Activated naive CD8-positive, alpha-beta T cell treated with anti-CD3 and anti-CD28 coated beads, Interleukin-2, amount 50 U/mL, for 16 hours (primary cell): ENCODE measurements at places on chromosomes 1 and 21.

DNA sequence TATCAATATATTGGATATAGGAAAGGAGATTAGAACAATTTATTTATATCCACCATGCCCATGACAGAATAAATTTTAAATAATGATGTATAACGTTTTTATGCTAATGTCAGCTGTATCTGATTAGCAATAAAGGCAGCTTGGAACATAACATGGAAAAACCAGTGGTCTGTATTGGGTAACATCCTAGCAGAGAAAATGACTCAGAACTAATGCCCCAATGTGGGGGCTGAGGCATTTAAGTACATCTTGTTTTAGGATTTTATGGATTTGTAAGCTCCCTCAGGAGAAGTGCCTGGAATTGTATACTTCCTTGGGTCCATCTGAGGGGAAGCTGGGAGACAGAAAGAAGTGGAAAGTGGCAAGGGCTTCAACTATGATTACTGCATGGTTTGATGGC is 82.3 kb downstream of the HMCN1 start:
- DNase-seq: no peak

DNA sequence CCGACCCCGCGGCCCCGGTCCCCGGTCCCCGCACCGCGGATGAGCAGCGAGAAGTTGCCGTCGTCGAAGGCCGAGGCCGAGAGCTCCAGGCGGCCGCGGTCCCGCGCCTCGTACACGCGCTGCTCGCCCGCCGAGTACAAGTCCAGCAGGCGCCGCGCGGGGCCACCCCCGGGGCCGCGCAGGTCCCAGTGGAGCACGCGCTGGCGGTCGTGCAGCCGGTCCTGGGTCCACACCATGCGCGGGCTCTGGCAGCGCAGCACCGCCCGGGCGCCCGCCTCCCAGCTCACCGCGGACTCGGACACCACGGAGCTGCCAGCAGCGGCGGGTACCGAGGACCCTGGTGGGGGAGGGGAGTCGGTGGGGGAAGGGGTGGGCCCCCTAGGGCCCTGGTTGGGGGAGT is 2.9 kb downstream of the MXRA8 start:
- DNase-seq: no peak

- DNase-seq: no peak
Observed at GRCh38 chr1:169456029-169456428, 28.8 kb upstream of the CCDC181 start.

DNA sequence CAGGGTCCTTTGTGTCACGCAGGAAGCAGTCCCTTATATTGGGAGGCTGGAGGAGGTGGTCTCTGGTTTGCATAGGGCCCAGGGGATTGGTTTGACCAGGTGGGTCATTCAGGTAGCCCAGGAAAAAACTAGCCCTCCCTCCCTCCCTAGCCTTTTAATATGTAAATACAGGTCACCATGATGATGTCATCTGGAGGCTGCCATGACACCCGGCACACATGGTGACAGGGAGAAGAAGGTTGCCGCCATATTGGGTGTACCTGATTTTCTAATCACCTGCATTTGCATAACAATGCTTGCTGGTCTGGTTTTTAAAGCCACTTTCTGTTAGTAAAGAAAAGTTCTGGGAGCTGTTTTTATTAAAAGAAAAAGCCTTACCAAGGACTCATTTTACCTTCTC is 791.0 kb upstream of the ADGRL4 start:
- no peak for DNase-seq

- DNase-seq: no peak
Observed at GRCh38 chr1:99674115-99675064, 28.5 kb downstream of the PALMD start.

DNA sequence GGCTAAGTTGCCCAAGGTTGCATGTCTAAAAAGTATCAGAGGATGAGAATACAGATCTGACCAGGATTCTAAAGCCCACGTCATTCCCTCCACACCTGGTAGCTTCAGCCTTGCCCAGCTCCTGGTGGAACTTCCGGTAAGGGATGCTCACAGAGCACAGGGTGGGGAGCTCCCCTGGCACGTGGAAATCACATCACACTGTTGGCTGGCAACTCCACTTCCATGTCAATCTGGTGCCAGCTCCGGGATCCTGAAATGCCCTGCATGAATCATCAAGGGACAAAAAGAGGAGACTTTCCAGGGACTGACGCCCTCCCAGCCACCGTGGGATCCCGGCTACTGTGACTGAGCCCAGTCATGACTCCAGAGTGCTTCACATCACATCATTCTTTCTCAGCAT is 12.4 kb upstream of the BCAR3 start:
- no peak for DNase-seq

GRCh38 chr1:212119397-212119837 is 83.9 kb downstream of the DTL start:
- DNase-seq: no peak

DNA sequence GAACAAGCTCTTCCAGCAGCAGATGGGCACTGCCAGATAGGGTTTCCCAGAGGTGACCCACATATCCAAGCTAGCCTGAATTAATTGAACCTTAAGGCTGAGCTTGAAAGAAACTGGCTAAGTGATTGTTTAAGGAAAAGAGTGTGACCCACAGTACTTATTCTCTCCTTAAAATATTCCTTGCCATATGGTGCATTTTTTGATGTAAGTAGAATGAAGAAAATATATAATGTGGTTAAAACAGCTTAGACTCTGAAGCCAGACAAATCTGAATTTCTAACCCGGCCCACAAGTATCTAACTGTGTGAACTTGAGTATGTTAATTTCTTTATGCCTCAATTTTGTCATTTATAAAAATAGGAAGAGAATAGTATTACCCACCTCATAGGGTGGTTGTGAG is 4.9 kb downstream of the PPP1R8 start:
- no peak for DNase-seq

- no peak for DNase-seq
Observed at GRCh38 chr1:185139246-185139645, 17.5 kb downstream of the TRMT1L start.

- no peak for DNase-seq
Observed at GRCh38 chr1:230107941-230108340, 40.9 kb downstream of the GALNT2 start.

DNA sequence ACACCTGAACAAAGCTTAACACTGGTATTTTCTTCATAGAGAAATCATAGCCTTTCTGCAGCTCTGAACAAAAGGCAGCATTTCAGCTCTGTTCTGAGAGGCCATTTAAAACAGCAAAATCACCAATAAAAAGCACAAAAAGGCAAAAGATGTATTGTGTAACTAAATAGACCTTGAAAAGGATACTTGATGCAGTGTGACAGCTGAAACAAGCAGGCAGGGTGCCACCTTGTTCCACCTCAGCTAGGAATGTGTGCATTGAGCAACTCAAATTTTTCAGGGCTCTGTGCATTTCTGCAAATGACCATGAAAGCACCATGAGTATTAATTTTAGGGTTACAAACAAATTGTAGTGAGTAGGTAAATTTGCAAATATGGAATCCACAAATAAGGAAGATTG is 65.8 kb downstream of the RHOU start:
- no peak for DNase-seq

DNA sequence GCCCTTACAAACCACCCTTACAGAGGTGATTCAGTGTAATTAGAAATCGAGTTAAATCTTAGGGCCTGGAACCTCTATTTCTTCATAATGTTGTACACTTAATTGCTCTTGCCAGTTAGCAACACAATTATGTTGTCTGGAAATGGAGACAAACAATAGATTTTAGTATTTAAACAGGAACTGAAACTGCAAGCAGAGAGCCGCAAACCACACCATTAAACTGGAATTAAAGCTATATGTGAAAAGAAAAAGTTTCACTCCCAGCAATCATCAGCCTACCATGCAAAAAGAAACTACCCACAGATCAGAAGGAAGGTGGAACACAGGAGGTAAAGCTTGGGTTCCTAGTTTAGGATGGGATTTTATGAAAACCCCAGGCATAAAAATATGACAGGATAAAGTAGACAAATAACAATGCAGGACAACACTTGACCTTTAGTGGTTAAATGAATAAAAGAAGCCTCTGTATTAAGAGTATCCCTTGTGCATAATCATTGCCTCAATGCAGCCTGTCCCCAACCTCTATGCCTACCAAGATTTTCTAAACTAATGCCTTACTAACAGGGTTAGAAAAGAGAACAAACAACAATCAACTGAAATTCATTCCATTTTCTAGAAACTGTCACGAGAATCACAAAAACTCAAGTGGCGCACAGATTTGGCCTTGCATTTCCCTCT is 304.3 kb upstream of the ESRRG start:
- DNase-seq: no peak

DNA sequence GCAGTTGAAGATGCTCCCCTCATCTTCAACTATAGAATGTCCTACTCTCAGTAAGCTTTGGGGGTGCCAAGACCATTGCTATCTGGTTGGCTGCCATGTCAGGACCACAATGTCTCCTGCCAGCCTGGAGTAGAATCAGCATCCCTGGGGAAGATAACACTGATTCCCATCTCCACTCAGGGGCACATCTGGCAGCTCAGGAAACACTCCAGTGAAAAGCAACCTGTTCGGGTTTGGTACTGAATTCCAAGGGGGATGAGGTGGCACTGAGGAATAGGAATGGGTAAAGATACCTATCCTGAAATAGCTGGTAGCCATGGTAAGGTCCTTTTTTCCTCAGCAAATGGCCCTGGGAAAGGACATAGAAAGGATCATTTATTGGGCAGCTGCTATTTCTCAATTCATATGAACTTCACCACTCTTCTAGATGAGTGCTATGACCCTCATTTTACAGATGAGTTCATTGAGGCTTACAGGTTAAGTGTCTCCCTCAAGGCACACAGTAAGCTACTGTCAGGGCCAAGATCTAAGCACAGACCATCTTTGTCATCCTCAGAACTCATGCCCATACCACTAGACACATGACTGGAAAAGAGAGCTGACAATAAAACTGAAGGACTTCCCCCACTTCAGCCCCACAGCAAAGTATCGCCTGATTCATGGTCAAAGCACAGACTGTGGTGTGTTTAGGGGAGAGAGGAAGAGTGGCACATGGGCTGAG is 31.4 kb downstream of the AK2 start:
- DNase-seq: no peak

DNA sequence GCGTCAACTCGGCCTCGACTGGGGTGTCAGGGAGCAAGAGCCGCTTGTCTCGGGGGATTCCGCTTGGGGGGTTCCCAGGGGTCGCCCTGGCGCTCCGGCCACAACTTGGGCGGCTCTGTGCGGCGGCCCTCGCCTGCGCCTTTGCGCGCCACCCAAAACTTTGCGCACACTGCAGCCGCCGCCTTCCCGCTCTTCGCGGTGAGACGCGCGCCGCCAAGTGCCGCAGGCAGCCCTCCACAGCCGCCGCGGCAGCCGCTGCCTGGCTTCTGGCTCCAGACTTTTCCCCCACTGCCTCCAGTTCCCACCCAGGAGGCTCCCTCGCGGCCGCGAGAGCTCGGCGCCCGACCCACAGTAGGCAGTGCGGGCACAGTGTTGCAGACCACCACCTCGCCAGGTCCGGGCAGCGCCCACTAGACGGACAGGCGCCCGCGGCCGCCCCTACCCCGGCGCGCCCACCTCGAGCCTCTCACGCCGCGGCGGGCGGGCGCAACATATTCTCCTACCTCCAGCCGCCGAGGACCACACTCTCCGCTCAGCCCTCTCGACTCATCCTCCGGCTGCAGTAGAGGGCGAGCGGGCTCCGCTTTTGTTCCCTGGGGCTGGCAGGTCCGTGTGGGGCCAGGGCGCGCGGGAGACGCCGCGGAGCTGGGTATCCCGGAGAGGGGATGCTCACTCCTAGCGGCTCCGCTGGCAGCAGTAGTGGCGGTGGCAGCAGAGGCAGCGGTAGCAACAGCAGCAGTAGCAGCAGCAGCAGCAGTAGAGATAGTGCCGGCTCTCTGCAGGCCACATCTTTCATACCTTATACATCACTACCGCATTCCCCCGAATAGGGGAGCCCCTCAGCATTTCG is 296.6 kb downstream of the OMA1 start:
- no peak for DNase-seq

GRCh38 chr1:32273391-32274208 is 18.3 kb upstream of the HDAC1 start:
- DNase-seq: peak; percentile 75

- no peak for DNase-seq
Observed at GRCh38 chr1:93904228-93904627, 5.0 kb downstream of the GCLM start.

GRCh38 chr1:33228935-33229487 is 27.3 kb upstream of the ZNF362 start:
- no peak for DNase-seq

- DNase-seq: no peak
Observed at GRCh38 chr1:29239142-29239541, 2.8 kb downstream of the PTPRU start.

GRCh38 chr1:163382395-163382794 is 60.6 kb downstream of the NUF2 start:
- no peak for DNase-seq

GRCh38 chr1:77433934-77434333 is 152.1 kb downstream of the AK5 start:
- DNase-seq: no peak

DNA sequence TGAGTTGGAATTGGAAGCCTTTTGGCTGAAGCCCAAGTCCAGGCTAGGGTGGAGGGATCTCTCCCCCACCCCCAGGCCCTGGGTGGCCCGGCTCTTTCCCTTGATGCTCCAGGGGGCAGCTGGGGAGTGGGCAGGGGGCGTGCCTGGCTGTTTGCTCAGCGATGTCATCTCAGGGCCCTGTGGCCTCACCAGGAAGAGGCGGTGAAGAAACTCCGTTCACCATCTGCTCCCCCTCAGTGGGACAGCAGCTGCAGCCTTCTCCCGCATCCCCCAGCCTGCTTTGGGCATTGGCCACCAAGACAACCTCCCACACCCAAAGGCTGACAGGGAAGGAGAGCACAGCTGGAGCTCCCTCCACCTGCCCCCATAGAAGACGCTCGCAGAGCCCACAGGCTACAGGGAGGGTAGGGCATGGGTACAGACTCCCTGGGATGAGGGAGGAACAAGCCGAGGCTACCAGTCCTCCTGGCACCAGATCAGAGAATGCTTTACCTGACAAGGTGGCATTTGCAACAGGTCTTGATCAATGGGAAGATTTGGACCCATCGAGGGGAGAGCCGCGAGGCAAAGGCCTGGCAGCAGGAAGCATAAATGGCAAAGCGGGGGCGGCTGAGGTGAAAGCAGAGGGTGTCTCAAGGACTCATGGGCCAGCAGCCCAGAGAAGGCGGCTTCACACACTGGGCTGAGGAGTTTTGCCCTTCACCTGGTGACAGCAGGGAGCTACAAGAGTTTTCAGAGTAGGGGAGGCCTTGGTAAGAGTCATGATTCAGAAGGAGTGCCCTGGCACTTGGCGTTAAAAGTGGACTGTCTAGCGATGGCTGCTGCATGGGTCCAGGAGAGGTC is 6.5 kb upstream of the GUCA2A start:
- DNase-seq: no peak

- no peak for DNase-seq
Observed at GRCh38 chr1:59926381-59927123, at the start of gene CYP2J2. Gene CYP2J2, minus strand, starts transcription at chr1:59926773. Its CDS starts 27 bp downstream, at chr1:59926746.

DNA sequence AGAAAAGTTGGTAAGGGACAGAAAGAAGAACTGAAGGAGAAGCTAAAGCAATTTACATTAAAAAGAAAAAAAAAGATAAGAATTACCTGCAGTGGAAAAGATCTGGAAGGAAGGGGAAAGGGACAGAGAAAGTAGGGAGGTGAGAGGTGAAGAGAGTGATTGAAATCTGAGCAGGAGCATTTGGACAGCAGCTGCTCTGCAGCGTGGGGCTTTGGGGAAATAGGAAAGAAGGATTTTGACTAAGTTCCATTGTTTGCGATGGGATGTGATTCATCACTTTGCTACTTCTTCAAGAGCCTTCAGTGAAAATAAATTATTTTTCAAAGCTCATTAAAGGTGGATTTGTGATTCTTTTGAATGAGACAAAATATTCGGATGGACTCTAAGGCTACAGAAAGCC is 26.1 kb upstream of the NMNAT2 start:
- no peak for DNase-seq
